ENCODE measurements at places on chromosomes 4 and X. TPM values are rescaled to one million over a fixed set of nuclear protein-coding genes. Genes with fewer than 3 reads are reported as not detected.

DNA sequence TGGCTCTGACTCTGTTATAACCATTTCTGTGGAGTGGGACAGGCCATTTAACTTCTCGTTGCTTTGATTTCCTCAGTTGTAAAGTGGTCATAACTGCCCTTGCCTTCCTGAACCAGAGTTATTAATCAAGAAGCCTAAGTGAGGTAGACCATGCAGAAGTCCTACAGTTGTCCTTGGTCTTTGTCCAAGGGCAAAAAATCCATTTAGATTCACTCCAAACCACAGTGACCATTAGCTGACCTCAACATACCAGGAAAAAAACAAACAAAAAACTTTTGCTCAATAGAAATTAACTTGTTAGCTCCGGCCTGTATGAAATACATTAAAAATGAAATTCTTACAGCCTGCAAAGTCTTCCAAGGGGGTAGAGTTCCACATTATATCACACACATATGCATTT lies 52.7 kb downstream of the TBC1D9 start:
- DNase-seq, result no peak

GRCh38 chrX:16223385-16223784 lies 56.1 kb downstream of the MAGEB17 start:
- DNase-seq, result no peak

- no peak for DNase-seq
These were observed 7.5 kb upstream of the CXCL6 start for GRCh38 chr4:73828956-73829355.

DNA sequence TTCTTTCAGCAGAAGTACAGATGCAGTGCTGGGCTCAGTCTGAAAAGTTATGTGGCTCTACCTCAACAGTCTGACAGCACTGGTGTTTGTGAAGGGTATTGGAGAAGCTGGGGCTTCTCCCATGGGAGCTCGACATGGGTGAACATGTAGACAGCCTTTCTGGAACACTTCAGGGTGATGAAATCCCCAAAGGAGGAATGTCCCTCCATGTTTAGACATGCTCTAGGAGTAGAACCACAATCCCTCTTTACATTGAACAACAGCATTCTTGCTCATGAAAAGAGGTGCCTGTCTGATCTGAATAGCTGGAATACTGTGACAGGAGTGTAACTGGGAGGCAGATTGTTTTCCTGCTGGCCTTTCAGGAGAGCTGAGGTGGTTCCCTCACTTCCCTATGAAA lies 53.8 kb upstream of the NAP1L2 start:
- no peak for DNase-seq

DNA sequence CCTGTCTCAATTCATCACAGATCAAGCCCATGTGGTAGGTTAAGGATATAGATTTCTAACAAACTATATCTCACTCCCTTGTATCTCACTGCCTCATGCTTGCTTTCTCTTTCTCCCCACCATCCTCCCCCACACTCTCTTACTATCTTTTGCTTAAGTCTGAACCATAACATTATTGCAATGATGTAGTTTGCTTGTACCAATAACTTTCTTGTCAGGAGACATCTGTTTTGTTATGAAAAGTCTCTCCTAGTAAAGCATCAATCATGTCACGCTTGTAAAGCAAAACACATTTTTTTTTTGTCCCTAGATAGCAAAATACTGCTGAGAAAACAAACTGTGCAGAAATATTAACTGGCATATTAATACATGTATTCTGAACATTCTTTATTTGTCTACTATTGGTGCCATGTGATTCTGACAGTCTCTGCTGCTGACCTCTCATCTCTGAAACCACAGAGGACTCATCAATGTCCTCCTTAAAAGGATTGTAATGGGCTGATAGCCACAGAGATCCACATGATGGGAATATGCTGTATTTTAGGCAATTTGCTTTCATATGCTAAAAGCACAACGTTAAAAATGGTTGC lies 217.5 kb downstream of the VEGFC start:
- no peak for DNase-seq

- DNase-seq, result no peak
These were observed 132.4 kb downstream of the RPA4 start for GRCh38 chrX:97016106-97016505.

GRCh38 chrX:28609917-28610613 lies 22.8 kb downstream of the IL1RAPL1 start:
- peak; percentile 45 for DNase-seq

GRCh38 chrX:49071877-49072711 lies 1.7 kb downstream of the PRAF2 start:
- peak; percentile 72 for DNase-seq

GRCh38 chr4:104930298-104930697 lies 216.4 kb upstream of the TET2 start:
- no peak for DNase-seq

- no peak for DNase-seq
These were observed 39.8 kb upstream of the TADA2B start for GRCh38 chr4:7003176-7003878.

DNA sequence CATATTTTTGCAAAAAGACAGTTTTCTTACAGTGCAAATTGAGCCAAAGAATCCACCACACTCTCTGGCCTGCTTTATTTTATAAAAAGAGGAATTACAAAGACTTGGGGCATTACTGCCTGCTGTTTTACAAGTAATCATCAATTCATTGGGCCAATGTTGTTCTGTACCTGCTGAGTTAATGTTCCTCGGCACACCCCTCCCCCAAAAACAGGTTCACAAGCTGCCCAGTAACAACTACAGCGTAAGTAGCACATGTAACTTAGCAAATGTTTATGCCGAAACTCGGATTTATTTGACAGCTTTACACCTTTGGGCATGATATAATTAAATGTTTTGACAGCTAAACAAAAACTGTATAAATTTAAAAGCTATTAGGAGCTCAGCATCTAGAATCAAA lies 214.6 kb upstream of the MAB21L2 start:
- no peak for DNase-seq

- DNase-seq, result no peak
These were observed 72.5 kb upstream of the KCNIP4 start for GRCh38 chr4:22021106-22021505.

CLDN22 gene
- total RNA-seq, result not detected

TRAM1L1 gene
- 0.82 TPM for total RNA-seq

DCAF12L1 gene
- not detected for total RNA-seq

PABPC5 gene
- 0.91 TPM for total RNA-seq

MAGEE1 gene
- total RNA-seq, result 3.3 TPM

PNMA3 gene
- 1.8 TPM for total RNA-seq

FHDC1 gene
- total RNA-seq, result 0.38 TPM

MAGED4B gene
- 1.5 TPM for total RNA-seq

ADH1C gene
- total RNA-seq, result 2.6 TPM

SYNPO2 gene
- total RNA-seq, result 239 TPM

MAB21L2 gene
- total RNA-seq, result 0.11 TPM

Measured in left ventricle myocardium inferior (tissue), 1 donor.